BE2C (cell line): ENCODE measurements at places on chromosomes 3 and 15.

DNA sequence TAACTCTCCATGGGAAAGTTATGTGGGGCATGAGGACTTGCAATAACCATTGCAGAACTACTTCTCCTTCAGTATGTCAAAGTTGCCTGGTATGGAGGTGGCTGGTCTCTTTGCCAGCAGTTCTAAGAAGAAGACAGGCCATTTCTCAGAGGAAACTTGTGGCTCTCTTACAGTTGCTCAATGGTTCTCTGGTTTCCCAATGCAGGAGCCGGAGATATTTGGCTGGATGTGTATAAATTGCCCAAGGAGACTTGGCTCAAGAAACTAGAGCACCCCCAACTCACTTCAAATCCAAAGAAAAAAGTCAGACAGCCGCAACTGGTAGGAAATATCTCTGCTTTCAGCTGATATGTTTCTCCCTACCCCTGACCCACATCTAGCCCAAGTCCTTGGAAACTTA is 24.2 kb downstream of the WDR93 start:
- DNase-seq = no peak

DNA sequence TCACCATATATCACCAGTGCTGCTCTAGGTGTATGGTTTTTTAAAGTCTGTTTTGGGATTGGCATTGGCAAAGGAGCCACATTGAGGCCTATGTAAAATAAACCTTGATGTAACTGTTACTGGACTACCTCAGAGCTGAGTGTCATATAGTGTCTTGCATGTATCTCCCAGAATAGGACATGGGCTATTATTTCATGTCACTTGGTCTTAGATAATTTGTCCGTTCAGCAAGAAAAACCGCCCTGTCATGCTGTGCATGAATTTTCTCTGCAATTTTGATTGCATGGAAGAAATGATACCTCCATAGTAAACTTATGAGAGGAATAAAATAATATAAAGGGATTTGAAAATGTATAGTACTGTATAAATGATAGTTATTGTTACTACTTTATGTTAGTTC is 59.6 kb downstream of the RNF13 start:
- DNase-seq = no peak

- DNase-seq = peak; percentile 58
Measured at GRCh38 chr3:9064850-9065249, 101.6 kb upstream of the RAD18 start.

- DNase-seq = no peak
Measured at GRCh38 chr3:10170915-10171478, 6.3 kb downstream of the IRAK2 start.

DNA sequence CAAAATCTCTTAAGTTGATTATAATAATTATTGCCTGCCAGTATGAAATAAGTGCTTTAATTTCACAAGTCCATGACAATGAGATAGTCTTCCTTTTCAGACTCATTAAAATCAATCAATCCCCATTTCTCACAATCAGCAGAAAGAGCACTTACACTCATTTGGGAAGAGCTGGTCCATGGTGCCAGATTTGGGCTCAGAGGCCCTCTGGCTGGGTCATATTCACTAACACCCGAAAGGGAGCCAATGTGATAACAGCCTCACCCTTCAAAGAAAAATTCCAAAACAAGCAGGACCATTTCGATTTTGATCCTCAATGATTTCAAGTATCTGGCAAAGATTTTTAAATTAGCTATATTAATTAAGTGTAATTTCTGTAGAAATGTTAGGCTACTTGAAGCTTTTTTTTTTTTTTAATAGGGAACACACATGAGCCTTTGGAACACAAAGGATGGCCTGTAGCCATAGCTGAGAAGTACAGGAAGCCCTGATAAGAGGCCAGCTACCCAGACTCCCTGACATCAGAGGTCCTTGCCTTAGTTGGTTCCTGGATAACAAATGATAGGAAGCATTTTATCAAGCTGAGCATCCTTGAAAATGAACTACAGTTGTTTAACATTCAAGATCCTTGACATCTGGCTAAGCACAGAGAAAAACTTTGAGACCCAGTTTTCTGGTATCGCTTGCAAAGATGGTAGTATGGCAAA is 17.1 kb downstream of the MCF2L2 start:
- no peak for DNase-seq

DNA sequence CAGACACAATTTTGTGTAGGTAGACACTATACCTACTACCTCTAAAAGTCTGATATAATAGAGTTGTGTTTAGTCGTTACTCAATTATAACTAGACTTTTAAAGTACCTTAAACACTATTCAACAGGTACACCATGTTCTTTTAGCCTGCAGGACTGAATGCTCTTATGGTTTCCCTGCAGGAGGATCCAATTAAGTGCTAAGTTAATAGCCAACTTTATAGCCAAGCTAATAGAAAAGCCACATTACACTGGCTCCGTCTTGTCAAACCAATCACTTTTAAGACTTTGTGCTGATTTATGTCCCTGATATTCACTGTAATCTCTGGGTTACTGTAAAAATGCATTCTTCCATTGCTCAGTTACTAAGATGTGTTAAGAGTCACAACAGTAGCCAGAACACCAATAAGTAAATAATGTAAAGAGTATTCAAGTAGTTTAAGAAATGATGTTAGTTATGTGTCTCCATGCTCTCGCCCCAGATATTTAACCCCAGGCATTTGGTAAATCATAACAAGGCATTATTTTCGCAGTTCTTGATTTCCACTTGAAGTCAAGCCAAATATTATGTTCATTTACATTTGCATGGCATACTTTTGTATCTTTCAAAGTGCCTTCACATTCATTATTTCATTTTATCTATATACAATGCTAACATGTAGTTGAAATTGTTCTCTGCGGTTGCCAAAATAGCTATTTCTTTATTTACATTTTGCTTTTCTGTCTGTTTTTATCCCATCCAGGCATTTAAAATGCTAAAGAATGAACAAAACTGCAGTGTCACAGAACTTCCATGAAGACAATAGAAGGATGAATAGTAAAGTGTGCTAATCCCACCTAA is 42.7 kb upstream of the AP4E1 start:
- DNase-seq = no peak

DNA sequence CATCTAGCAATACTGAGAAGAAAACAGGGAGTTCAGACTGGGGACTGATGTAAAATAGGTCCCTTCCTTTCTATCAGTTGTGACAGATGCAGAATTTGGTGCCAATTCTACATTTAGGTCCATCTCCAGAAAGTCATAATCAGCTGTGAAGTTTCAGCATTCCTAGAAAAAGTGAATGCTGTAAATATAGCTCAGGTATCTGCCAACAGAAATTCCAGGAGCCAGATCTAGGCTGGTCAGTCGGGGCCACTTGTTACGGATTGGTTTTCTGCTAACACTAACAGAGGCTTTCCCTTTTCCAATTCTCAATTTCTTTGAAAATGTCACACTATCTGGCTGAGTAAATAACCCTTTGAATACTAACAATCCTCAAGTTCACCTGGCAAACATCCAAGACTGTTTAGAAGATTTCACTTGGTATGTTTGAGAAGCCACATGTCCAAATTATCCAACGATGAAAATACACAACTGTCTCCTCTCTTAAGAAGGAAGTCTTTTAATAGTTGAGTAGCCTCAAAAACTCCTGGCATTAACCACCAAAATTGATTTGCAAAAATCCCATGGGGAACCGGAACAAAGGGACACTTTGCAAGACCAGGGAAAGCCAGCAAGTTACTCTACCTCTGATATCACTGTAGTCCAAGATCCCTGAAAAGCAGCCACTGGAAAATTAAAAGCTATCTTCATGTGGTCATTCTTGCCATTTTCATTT is 222.3 kb downstream of the ZMAT3 start:
- DNase-seq = no peak

- DNase-seq = peak; percentile 40
Measured at GRCh38 chr3:78872195-78872594, 895.6 kb downstream of the ROBO1 start.

DNA sequence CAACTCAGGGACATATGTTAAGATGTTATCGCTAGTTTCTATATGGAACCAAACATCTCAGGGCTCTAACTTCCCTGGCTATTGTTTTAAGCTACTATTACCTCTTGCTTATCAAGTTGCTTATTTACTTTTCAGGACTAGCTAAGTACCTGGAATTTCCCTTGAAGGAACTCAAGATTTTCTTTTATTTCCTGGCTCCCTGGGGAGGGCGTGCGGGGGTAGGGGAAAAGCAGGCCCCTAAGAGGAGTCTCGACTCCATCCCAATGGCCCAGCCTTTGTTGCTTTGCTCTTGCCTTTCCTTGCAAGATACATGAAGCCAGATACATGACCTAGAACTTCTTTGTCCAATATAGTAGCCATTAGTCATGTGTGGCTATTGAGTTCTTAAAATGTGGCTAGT is 76.9 kb upstream of the STXBP5L start:
- DNase-seq = no peak

DNA sequence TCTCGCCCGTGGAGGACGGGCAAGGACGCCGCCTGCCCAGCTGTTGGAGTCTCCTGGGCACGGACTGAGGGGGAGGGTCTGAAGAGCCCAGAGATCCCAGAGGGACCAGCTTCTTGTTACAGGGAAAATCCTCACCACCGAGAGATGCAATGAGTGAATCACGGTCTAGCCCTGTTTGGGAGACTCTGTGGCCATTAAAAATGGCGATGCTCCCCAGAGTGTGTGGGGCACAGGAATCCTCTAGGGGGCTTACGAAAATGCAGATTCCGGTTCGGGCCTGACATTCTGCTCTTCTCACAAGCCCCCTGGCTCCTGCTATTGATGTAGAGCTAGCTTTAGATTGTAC is 35.5 kb upstream of the EPHB3 start:
- DNase-seq = no peak

- no peak for DNase-seq
Measured at GRCh38 chr15:58444056-58444455, 12.3 kb downstream of the LIPC start.

GRCh38 chr3:183275418-183275817 is 22.4 kb downstream of the B3GNT5 start:
- no peak for DNase-seq
